Hindlimb muscle (tissue), 1 donor: ENCODE measurements at places on chromosomes 3 and 15. TPM values are rescaled to one million over a fixed set of nuclear protein-coding genes. Genes with fewer than 3 reads are reported as not detected.

- DNase-seq = no peak
Observed at GRCh38 chr3:124965413-124965812, 30.9 kb upstream of the MUC13 start.

- no peak for DNase-seq
Observed at GRCh38 chr3:96657710-96658109, 156.7 kb upstream of the EPHA6 start.

GRCh38 chr3:134463676-134464063, 22.1 kb downstream of the ANAPC13 start:
- DNase-seq = no peak

DNA sequence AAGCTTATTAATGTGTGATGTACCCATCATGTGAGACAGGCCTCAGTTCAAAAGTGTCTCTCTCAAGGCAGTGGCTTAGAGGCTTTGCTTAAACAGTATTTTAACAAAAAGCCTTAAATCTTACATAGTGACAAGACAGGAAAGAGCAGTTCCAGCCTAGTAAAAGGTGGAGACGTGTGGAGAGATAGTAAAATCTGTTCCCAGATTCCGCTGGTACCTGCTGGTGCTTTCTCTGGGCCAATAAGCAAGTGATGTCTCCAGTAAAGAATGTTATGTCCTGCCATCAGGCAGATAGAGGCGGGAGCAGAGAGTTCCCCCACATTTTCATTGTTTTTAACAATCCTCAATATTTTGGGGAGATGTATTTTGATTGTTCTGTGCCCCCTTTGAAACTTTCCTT, 135.0 kb downstream of the VPS8 start:
- DNase-seq = no peak

DNA sequence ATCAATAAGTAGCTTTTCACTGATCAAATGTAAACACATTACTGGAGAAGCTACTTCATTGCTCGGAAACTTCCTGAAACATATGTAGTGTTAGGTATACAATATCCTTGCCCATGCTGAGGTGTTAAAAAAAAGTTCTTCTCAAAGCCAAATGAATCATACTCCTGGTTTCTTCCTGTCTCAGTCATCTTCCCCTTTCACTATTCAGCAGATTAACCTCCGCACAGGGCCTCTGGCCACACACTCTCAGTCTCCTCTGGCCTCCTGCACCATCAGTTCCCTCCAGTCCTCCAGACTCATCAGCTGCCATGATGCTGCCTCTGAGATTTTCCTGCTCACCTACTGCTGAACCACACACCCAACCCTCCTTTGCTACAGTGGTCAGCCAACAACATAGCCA, 70.5 kb upstream of the BOC start:
- no peak for DNase-seq

GRCh38 chr3:43582866-43583265, 38.9 kb downstream of the ANO10 start:
- no peak for DNase-seq

DNA sequence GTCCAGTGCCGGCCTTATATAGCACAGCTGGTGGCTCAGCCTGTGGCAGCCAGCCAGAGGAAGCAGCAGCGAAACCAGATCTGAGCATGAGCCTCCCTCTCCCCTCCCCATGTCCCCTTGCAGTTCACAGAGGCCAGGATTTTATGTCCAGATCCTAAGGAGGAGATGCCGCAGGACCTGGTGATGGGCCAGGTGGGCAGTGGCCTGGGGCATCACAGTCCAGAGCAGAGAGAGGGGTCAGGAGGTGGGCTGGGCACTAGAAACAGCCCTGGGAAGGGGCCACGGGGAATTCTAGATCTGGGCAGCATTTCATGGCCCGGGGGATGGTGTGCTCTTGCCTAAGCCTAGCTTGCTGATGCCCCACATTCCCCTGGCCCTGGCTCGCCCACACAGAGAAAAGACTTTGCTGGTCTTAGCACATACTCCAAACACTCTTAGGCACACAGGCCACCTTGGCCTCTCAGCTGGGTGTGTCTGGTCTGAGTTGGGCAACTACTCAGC, 259 bp upstream of the CILP start:
- peak; percentile 83 for DNase-seq

GRCh38 chr3:31695280-31696008, 162.7 kb downstream of the STT3B start:
- no peak for DNase-seq

- no peak for DNase-seq
Observed at GRCh38 chr3:51379301-51379700, 5.8 kb upstream of the MANF start.

DNA sequence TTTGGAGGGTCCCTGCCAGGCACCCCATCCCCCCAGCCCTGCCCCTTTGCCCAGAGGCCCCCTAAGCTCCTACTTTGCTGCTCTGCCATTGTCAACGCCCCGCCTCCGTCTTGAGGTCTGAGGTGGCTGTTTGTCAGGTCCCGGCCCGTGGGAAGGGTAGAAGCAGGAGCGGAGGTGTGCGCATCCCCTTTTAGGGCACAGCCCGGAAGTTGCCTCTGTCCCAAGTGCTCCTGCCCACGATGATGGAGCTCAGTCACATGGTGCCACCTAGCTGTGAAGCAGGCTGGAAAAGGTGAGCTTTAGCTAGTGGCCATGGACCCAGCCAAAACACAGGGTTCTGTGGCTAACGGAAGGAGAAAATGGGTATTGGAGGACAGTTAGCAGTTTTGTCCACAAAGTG, 28.5 kb upstream of the LCTL start:
- no peak for DNase-seq

DNA sequence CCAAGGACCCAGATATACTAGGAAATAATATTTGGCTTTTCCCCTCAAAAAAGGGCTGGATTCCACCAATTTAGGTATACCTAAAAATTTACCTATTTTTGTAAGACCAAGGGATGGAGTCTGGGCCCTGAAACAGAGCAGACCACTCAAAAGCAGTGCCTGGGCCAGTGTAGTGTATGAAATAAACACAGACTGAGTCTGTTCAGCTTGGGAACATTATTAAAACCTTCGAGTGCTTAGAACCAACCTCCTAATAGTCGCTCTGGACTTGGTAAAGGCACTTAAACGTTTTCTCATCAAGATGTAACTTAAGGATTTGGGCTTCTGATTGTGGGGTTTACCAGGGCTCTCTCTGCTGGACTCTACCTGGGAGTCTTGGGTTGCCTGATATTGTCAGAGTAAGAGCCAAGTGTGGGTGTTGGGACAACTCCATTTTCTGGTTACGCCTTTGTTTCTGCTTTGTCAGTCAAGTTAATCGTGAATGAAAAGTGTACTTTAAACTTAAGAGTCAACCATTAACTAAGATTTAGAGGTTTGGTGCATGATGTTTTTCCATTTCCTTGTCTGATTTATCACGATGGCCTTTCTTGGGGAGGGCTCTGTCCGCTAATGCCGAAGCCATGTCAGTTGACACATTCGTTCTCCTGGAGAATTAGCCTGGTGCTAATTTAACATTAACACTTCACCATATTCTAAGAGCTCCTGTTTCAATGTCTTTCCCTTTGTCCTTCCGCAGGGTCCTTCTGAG, 221.0 kb upstream of the TPM1 start:
- no peak for DNase-seq

DNA sequence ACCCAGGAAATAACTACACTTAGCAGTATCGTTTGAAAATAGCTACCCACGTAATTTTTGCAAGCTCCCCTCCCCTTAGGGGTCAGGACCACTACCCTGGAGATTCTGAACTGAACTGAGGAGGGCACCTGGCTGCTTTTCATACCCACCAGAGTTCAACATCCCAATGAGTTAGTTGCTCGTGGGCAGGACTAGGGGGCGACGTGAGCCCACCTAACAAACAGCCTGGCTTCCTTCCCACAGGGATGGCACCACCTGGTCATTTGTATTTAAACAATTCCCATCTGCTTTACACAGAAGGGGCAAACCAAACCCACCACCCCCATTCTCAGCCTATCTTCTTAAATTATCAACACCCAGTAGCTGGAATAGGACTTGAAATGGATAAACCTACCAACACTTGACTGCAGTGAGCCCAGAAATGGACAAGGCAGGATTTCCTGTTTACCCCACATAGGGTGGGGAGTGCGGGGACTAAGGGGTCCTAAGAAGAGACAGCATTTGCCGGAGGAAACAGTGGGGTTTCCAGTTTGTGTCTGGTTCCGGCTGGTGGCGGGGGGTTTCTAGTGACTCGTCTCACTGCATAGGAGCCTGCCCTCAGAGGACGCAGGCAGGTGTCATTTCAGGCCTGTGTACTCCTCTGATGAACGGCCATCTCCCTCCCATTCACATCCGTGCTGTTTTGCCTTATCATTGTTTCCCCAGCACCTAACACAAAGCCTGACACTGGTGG, 11.6 kb upstream of the VGLL4 start:
- DNase-seq = no peak

The ABCC5 gene
- 28.1 TPM for polyA plus RNA-seq

The RETNLB gene
- not detected for polyA plus RNA-seq

The MORC1 gene
- polyA plus RNA-seq = not detected

The C2CD4A gene
- polyA plus RNA-seq = not detected

The ZNF385D gene
- 21.0 TPM for polyA plus RNA-seq

The C3orf20 gene
- 0.08 TPM for polyA plus RNA-seq
